Activated T-helper 1 cell treated with anti-CD3 and anti-CD28 coated beads, Interleukin-2, amount 50 U/mL, for 16 hours (primary cell): ENCODE measurements at places on chromosomes 11 and 22.

- no peak for DNase-seq
Measured at GRCh38 chr11:44963136-44963535, 12.5 kb upstream of the TP53I11 start.

DNA sequence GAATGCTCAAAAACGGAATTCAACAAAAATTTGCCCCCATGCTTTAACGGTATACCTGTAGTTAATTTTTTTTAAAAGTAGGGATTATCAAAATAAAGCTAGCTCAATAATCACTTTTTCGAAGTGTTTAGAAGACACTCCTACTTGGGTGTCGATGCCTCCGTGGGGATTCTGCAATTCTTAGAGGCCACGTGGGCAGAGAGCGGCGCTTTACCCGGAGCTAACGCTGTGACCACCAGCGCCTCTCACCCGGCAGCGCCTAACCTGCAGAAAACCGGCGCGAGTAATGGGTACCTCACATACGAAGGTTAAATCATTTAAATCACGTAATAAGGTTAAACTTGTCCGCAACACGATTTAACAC lies 583 bp downstream of the TAF1D start:
- DNase-seq: peak; percentile 45

GRCh38 chr11:62142043-62142375 lies 18.2 kb downstream of the INCENP start:
- no peak for DNase-seq

DNA sequence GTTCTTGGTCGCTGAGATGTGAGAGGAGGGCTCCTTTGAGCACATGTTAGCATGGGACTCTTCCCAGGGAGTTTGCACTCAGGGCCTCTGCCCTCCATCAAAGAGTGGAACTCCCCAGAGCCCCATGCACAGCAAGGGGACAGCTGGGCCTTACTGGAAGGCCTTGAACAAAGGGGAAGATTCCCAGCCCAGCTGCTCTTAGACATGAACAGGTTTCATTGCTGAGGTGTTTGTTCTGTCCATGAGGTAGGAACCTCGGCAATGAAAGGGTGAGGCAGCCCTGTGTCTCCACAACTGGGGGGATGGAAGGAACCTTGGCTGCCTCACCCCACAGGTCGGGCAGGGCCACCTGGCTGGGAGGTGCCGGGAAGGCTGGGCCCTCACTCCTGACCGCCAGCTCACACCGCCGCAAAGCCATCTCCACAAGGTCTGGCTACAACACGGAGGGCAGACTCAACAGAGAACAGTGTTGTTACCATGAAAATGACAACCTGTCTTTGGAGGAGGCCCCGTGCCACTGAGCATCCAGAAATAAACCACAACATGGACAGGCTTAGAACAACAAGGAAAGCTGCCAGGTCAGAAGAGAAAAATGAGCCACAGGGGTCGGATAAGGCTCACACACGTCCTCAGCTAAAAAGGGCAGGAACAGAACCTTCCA lies 3.2 kb downstream of the DERL3 start:
- no peak for DNase-seq

DNA sequence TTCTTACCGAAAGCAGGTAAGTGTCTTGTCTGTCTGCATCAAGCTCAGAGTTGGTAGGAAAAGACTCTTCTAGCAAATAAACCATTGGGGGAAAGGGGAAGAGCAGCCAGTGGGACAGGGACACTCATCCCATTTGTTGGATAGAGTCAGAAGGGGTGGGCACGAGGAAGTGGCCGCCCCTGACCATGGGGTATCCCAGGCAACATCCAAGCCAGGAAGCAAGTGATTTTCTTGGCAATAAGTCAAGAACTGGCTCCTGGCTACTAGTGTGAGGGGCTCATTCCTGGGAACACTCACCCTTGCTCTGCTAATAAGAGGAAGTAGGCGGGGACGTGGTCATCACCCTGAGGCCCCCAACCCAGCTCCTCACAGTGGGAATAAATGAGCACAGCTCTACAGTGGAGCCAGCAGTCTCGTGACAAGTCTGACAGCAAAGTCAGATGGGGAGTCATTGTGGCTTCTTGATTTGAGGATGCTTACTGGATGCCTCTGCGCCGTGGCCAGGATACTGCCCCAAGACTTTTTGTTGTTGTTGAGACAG lies 6.7 kb downstream of the SLC25A18 start:
- no peak for DNase-seq

GRCh38 chr11:128961645-128962044 lies 19.0 kb upstream of the TP53AIP1 start:
- no peak for DNase-seq

GRCh38 chr11:92545906-92546471 lies 321.4 kb downstream of the FAT3 start:
- no peak for DNase-seq

- DNase-seq: peak; percentile 30
Measured at GRCh38 chr11:111378861-111379601, at the start of gene POU2AF1. POU2AF1 (minus strand) TSS chr11:111379275; CDS start chr11:111379177, 98 bp downstream.

DNA sequence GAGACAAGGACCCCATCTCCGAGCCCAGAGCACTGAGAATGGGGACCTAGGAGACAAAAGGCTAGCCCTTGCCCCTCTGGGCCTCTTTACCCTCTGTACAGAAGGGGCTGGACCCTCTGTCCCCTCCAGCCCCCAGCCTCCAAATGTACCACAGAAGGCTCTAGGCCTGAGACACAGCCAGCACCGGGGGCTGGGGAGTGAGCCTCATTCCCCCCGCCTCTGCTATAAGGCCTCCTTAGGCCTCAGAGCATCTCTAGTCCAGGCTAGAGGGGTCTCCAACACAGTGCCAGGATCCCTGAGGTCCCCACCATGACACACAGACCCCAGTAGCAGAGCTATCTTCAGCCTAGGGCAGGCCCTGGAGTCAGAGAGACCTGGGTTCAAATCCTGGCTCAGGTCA lies 4.8 kb downstream of the SMTN start:
- DNase-seq: no peak

DNA sequence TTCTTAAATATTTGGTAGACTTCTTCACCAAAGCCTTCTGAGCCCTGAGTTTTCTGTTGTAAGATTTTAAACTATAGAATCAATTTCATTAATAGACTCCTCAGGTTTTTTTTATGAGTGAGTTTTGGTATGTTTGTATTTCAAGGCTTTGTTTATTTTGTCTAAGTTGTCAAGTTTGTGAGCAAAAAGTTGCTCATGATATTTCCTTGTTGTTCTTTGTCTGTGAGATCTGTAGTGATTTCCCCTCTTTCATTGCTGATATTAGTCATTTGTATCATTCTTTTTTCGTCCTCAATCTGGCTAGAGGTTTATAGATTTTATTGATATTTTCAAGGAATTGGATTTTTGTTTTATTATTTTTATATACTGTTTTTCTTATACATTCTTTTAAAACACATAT lies 121.0 kb downstream of the MORC2 start:
- no peak for DNase-seq

- DNase-seq: no peak
Measured at GRCh38 chr11:111779118-111779517, 12.9 kb upstream of the PPP2R1B start.

DNA sequence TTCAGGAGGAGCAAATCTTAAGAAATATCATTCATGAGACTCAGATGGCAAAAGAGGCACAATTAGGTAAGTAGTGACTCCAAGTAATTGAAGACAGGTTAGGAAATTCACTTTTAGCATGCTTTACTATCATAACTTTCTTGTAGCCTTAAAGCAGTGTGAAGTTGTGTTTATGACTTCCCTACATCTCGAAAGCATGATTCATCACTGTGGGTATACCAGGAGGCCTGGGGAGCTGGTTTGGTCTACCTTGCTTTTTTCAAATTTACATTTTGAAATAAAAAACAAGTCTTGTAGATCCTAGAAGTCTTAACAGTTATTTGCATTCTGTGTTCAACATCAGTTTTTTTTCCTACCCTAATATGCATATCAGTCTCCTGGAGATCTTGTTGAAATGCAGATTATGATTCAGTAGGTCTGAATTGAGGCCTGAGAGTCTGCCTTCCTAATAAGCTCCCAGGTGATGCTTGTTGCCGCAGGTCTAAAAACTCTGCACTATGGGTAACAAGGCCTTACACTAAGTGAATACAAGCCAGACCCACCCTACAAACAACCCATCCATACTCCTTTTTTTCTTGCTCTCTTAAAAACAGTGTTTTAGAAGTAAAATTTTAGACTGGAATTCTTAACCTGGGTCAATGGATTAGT lies 41.4 kb downstream of the TTC17 start:
- no peak for DNase-seq

DNA sequence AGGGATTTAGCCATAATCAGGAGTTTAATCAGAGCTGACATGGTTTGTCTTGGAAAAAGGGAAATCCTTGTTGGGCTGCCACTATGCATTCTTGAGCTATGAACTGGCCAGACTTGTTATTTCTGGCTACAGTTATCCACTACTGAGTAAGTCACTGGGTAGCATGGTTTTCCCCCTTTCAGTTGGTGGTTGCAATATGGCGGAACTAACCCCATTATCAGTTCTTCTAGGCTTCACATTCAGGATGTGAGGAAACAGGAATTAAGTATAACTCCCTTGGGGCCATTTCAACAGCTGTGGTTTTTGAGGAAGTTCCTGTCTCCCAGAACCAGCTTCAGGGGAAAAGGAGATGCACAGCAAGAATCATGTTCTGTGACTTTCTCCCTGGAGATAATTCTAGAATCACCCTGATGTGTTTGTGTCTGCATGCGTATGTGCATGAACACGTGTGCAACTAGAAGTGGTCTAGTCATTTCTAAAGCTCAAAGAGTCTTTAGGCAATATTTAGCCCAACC lies 103.0 kb upstream of the CD44 start:
- DNase-seq: no peak

DNA sequence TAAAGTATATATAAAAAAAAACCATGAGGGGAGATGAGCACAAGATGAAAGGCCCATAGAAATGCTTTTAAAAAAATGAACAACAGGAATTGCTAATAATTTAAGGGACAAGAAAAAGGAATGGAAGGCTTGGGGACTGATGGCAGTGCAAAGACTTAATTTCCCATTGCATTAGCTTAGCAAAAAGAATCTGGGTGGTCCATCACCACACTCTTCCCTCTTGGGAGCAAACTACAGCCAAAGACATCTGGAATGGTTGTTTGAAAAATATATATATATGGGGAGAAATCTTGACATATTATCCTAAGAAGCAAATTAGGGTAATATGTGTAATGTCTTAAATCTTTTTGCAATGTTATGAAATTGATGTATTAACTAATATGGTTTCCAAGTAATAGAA lies 727.1 kb downstream of the METTL15 start:
- no peak for DNase-seq

DNA sequence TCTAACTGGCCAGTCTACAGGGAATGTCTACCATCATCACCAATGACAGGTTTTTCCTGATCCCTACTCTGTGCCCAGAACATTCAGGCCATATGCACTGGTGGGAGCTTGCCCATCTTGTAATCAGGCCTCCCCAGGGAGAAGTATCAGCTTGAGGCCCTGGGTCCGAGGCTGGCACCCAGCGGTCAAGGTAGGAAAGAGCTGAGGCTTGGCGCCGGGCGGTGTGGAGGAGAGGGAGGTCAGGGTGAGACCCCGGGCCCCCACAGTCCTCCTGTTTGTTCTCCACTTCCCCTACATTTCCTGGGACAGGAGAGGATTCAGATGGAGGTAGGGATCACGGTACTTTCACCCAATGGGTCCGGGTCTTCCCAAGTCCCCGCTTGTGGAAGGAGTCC lies 15.5 kb downstream of the TSKU start:
- no peak for DNase-seq

DNA sequence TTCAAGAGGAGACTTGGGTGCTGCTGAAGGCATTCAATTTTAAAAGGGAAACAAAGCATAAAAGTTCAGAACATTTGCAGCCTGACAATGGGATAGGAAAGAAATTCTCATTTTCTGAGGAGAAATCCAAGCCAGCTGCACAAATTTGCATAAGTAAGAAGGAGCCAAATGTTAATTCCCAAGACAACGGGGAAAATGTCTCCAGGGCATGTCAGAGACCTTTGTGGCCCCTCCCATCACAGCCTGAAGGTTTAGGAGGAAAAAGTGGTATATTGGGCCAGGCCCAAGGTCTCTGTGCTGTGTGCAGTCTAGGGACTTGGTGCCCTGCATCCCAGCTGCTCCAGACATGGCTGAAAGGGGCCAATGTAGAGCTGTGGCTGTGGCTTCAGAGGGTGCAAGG lies 12.7 kb upstream of the OR51F1 start:
- no peak for DNase-seq

GRCh38 chr22:31229402-31230079 lies 17.4 kb downstream of the LIMK2 start:
- DNase-seq: no peak

- no peak for DNase-seq
Measured at GRCh38 chr11:69609351-69609750, 31.6 kb upstream of the CCND1 start.

- no peak for DNase-seq
Measured at GRCh38 chr11:91394727-91395414, 829.7 kb upstream of the FAT3 start.

- no peak for DNase-seq
Measured at GRCh38 chr22:27452922-27453321, 348.6 kb downstream of the MN1 start.

- no peak for DNase-seq
Measured at GRCh38 chr22:39306456-39307361, 12.7 kb downstream of the RPL3 start.

GRCh38 chr11:17822401-17822781 lies 87.8 kb downstream of the KCNC1 start:
- DNase-seq: no peak

GRCh38 chr11:101880222-101880621 lies 34.6 kb upstream of the CEP126 start:
- DNase-seq: no peak

DNA sequence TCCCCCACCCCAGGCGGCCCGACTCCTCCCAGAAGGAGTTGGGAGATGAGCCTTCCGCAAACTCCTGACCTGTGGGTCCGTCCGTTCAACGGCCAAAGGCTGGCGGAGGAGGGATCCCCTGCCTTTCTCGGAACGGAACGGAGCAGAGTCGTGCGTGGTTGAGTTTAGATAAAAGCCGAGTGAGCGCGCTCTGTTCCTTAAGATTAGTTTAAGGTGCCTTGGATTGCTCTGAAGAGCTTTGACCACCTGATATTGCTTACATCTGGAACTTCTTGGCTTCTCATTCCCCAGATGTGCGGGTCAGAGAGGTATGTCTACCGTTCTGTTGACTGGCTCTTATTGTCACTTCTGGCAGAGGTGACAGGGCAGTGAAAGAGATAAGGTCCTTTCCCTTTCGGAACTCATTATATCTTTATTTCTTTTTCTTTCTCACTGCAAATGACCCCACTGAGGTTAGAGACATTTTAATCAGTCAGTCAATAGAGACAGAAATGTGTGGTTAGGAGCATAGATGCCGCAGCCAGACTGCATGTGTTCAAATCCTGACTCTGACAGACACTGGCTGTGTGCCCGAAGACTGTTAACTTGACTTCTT lies at the start of gene TRIM6:
TRIM6 (plus strand) TSS at position 31 of the 595 bp plus-strand sequence; CDS start at position 292, 261 bp downstream.
- no peak for DNase-seq

GRCh38 chr11:34915136-34916014 lies 804 bp downstream of the APIP start:
- no peak for DNase-seq
